Common myeloid progenitor, CD34-positive (primary cell): ENCODE measurements at places on chromosomes 6 and 20.

DNA sequence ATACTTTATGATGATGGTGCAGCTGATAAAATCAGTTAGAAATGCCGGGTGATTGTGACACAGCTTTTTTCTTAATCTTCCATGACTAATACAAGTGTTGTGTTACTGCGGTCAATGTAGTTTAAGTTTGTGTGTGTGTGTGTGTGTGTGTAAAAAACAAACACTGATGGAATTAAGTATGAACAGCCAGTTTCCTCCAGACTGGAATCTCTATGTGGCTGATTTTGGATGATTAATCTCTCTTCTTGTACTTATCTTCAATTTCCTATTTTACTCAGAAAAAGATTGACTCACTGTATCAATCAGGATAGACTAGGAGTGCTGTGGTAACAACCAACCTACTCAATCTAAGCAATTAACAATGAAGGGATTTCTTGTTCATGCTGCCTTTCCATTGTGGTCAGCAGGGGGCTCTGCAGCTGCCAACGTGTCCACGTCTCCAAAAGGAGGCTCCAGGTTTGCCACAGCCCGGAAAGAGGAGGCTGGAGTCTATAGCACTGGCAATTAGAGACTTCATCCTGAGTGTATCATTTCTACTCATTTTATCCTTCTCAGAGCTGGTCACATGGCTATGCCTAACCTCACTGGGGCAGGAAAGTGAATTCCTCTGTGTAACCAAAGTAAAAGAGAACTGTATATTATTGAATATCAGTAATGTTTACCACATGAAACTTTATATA is 107.7 kb downstream of the CD109 start:
- H3K4me3 ChIP-seq, result no peak overlapping the region
- H3K36me3 ChIP-seq, result peaks cover 54% of the 10 kb centered on the region
- no peak overlapping the region for H3K27ac ChIP-seq
- H3K4me1 ChIP-seq, result no peaks in the 10 kb centered on the region
- DNase-seq, result peak; percentile 11

DNA sequence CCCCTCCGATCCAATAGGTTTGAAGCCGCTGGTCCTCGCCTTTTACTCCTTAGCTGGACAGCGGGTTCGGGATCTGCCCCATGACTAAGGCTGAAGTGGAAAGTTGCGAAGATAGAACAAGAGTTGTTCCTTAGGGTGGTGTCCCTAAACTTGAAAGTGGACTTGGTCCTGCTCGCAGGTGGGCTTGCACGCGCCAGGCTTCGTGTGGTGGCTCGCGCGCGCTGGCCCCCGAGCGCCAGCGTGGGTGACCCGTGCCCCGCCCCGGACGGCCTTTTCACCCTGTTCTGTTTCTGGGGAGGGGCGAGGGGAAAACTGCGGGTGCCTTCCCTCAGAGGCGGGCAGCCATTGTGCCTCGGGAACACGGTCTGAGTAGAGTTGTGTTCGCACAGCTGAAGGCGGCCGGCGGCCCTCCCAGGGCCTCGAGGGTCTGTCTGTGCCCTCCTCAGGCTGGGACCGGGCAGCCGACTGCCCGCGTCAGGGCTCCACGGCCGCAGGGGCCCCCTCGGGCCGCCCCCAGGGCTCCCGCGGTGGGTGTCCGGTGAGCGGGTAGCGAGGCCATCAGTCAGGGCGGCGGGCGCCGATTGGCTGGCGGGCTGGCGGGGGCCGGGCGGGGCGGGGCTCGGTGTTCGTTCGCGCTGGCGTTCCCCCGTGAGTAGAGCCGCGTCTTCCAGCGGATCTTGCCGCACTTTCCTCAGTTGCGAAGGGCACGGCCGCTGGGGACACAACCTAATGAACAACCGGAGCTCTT is 33.0 kb downstream of the RREB1 start:
- DNase-seq, result peak; percentile 72
- H3K27ac ChIP-seq, result peak overlapping the region; percentile 88
- H3K4me3 ChIP-seq, result peak overlapping the region; percentile 67
- H3K36me3 ChIP-seq, result no peaks in the 10 kb centered on the region
- peaks cover 93% of the 10 kb centered on the region for H3K4me1 ChIP-seq

DNA sequence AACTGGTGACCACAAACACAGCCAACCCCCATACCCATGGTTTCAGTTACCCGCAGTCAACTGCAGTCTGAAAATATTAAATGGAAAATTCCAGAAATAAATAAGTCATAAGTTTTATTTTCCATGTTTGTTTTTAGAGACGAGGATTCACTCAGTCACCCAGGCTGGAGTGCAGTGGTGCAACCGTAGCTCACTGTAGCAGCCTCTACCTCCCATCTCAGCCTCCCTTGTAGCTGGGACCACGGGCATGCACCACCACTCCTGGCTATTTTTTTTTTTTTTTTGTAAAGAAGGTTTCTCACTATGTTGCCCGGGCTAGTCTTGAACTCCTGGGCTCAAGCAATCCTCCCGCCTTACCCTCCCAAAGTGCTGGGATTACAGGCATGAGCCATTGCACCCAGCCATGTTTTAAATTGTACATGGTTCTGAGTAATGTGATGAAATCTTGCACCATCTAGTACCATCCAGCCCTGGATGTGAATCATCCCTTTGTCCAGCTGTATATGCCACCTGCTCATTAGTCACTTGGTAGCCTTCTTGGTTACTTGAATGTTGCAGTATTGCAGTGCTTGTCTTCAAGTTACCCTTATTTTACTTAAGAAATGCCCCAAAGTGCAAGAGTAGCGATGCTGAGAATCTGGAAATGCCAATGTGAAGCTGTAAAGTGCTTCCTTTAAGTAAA is 14.5 kb downstream of the CSNK2A1 start:
- H3K27me3 ChIP-seq, result no peaks in the 10 kb centered on the region
- H3K36me3 ChIP-seq, result peaks cover 55% of the 10 kb centered on the region
- peaks cover 2% of the 10 kb centered on the region for H3K4me1 ChIP-seq
- H3K4me3 ChIP-seq, result no peak overlapping the region
- H3K27ac ChIP-seq, result no peak overlapping the region

GRCh38 chr20:48717095-48717672 is 110.6 kb downstream of the PREX1 start:
- H3K4me1 ChIP-seq, result peaks cover 74% of the 10 kb centered on the region
- no peak for DNase-seq
- no peak overlapping the region for H3K4me3 ChIP-seq
- H3K27ac ChIP-seq, result no peak overlapping the region
- no peaks in the 10 kb centered on the region for H3K27me3 ChIP-seq

DNA sequence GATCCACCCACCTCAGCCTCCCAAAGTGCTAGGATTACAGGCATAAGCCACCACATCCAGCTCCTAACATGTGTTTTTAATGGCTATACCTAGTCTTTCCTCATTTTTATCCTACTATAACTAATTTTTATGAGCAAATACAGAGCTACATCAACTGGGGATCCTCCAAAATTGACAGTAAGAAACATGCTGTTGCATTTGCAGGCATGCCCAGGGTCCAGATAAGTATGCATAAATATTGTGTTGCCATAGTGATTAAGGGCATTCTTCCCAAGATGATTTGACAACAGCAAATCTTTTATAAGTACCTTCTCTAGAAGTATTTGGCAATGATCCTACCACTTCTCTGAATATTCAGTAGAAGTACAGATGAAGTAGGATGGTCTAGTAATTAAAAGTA is 41.9 kb upstream of the MOXD1 start:
- H3K27me3 ChIP-seq, result no peaks in the 10 kb centered on the region
- H3K27ac ChIP-seq, result no peak overlapping the region
- no peaks in the 10 kb centered on the region for H3K36me3 ChIP-seq
- H3K4me1 ChIP-seq, result no peaks in the 10 kb centered on the region
- no peak for DNase-seq

GRCh38 chr6:123945386-123945785 is 141.7 kb downstream of the NKAIN2 start:
- no peak overlapping the region for H3K4me3 ChIP-seq
- peak; percentile 81 for DNase-seq
- H3K36me3 ChIP-seq, result no peaks in the 10 kb centered on the region
- peaks cover 15% of the 10 kb centered on the region for H3K4me1 ChIP-seq
- H3K27me3 ChIP-seq, result no peaks in the 10 kb centered on the region

DNA sequence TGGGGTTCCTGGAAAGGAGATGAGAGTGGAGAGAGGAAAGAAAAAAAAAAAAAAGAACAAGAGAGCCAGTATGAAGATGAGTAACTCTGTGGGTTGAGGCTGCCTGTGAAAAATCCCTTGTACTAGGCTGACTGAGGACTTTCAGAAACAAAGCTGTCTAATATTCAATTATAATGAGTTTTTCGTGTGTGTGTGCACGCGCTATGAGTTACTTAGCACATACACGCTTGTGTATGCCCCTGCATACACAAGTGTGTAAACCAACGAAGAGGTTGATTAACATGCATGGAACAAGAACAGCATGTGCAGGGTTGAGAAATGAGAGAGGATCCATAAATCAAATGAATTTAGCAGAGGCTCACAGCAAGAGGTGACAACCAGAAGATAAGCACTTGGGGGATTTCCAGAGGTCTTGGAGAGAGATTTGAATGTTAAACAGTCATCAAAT is 4.8 kb upstream of the RBPJL start:
- no peak for DNase-seq
- no peak overlapping the region for H3K4me3 ChIP-seq
- H3K4me1 ChIP-seq, result peaks cover 8% of the 10 kb centered on the region
- H3K27me3 ChIP-seq, result peaks cover 31% of the 10 kb centered on the region
- no peak overlapping the region for H3K27ac ChIP-seq
- H3K36me3 ChIP-seq, result no peaks in the 10 kb centered on the region

GRCh38 chr6:45031601-45032000 is 296.5 kb upstream of the RUNX2 start:
- no peak overlapping the region for H3K27ac ChIP-seq
- no peaks in the 10 kb centered on the region for H3K27me3 ChIP-seq
- H3K36me3 ChIP-seq, result no peaks in the 10 kb centered on the region
- H3K4me3 ChIP-seq, result no peak overlapping the region

DNA sequence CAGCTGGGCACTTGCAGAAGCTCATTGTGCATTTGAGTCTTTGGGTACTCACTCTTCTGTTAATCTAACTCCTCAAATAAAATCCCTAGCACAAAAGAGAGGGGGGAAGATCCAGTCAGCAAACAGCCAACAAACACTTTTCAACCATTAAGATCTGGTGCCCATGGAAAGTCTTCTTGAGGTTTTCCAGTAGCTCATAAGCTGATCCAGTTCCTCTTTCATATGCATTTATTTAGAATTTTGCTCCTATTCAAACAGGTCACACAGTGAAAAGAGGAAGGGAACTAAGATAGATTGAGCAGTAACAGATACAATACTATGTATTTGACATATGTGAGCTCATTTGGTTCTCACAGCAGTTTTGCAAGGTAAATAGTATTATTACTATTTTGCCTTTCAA is 38.6 kb downstream of the HLA-DPB1 start:
- H3K4me3 ChIP-seq, result no peak overlapping the region
- no peaks in the 10 kb centered on the region for H3K36me3 ChIP-seq
- DNase-seq, result no peak
- no peak overlapping the region for H3K27ac ChIP-seq
